ENCODE measurements at places on chromosomes 16 and 17.
A peak's percentile ranks its signal among the peaks of the same experiment; 100 is the strongest.

GRCh38 chr16:57624044-57624688 lies 4.3 kb upstream of the ADGRG1 start:
- no peak for DNase-seq

DNA sequence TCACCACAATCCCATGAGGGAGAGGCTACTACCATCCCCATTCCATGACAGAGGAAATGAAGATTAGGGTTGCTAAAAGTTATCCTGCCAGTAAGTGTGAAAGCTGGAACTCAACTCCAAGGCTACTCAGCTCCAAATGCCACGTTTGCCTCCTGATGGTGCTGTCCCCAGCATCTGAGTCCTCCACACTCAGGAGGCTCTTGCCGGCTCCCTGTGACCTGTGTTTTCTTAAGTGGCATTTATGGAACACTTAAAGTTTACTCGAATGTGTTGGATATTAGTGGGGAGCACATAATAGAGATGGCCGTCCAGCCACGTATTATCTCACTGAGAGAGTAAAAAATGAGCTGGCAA lies 267.9 kb downstream of the CBLN1 start:
- no peak for DNase-seq

DNA sequence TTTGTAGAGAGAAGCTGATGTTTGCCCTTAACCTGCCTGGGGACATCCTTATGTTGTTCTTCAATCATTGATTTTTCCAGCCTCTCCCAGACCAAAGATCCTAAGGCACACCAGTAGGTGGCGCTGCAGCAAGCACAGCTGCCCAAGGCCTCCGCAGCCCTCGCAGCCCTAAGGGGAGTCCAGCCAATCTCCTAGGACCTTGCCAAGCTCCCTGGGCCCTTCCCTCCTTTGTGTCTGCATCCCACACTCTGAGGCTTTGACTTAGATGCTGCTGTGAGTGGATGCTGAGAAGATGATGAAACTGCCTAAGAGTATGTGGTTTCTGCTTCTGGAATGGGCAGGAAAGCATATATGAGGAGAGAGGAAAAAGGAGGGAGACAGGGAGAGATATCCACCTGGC lies 47.1 kb downstream of the SPACA3 start:
- peak; percentile 44 for DNase-seq

GRCh38 chr17:59355702-59356325 lies 24.4 kb downstream of the YPEL2 start:
- DNase-seq: peak; percentile 73

- no peak for DNase-seq
These were observed 29.3 kb downstream of the FOXK2 start for GRCh38 chr17:82548681-82549303.

GRCh38 chr17:8789743-8790142 lies 9.4 kb downstream of the MFSD6L start:
- DNase-seq: no peak

DNA sequence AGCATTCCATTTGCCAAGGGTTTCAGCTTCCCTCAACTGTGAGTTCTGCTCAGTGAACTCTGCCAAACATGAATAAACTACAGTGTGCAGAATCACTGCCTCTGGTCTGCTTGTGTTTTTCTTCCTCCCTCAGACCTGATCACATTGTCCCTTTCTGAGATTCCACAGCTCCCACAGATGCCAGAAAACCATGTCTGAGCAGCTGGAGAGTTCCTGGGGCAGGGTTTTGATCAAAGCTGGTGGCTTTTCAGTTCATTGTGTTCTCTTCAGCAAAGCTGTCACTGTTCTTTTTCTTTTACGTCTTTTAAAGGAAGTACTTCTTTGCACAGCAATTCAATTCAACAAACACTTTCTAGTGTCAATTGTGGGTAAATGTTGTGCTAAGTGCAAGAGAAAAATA lies 555.8 kb downstream of the RBFOX1 start:
- peak; percentile 47 for DNase-seq

GRCh38 chr17:70479779-70480178 lies 310.4 kb downstream of the KCNJ2 start:
- no peak for DNase-seq

DNA sequence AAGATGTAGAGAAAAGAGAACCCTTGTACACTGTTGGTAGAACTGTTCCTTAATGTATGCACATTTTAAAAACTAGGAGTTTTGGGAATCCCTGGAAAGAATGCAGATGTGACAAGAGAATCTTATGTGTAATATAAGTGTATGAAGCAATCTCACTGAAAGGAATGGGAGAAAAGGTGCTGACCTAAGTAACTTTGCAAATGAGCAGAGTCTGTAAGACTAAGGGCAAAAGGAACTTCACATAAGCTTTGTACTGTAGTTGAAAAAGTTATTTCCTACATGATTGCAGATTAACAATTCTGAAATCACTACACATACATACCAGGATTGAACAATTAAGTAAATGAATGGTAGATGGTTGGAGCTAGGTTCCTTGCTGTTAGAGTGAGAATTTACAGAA lies 22.3 kb downstream of the CBLN1 start:
- no peak for DNase-seq

- DNase-seq: no peak
These were observed 93.3 kb downstream of the BRIP1 start for GRCh38 chr17:61770043-61770442.

DNA sequence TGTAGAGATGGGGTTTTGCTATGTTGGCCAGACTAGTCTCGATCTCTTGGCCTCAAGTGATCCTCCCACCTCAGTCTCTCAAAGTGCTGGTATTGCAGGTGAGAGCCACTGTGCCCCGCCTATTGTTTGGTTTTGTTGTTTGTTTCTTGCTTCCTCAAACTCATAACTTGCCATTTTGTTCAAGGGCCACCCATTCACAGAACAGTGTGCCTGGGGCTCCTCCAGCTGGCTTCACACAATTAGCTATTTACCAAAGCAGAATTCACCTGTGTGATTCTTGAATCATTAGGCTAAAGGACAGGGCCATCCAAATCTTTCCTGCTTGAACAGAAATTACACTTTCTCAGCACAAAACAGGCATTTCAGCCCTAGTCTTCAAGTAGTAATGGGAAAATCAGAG lies 7.2 kb downstream of the ABHD15 start:
- no peak for DNase-seq

GRCh38 chr16:63789603-63790002 lies 1332.3 kb downstream of the CDH11 start:
- DNase-seq: no peak

DNA sequence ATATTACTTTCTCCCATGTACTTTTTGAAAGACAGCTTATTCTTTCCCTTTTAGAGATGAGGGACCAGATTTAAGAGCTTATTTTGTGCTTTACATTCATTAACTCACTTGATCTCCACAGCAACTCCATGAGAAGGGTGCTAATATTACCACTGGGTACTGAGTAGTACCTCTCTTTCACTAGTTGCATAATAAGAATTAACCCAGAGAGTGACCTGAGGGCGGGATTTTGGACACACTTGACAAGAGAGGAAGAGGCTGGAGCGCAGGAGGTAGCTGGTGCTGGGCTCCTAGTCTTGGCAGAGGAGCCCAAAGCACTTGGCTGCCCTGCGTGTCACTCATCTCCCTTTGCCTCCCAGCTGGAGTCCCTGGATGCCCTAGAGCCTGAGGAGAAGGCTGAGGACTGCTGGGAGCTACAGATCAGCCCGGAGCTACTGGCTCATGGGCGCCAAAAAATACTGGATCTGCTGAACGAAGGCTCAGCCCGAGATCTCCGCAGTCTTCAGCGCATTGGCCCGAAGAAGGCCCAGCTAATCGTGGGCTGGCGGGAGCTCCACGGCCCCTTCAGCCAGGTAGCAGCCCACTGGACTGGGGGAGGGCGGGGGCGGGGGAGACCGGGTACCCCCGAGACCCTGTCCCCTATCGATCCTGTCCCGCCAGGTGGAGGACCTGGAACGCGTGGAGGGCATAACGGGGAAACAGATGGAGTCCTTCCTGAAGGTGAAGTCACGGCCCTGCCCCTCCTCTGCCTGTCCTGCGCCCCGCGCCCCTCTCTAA lies 1.7 kb upstream of the MAZ start:
- no peak for DNase-seq

DNA sequence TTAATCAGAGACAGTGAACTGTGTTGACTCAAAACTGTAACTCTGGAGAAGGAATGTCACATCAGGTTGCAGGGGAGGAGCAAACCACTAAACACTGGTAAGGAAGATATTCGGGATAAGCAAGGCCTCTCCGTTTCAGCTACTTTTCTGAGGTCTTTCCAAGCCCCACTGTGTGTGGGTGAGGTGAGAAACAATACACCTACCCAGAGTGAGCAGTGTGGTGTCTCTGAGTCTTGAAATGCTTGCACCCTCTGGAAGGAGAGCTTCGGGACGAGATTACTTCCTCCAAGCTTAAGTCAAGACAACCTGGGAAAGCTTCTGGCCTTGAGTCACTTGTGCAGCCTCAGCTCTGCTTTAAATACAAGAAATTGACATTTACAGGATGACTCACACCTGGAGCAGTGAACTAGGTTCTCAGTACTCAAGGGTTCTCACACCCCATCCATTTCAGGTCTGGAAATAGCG lies 2.5 kb upstream of the MAP3K14 start:
- no peak for DNase-seq

DNA sequence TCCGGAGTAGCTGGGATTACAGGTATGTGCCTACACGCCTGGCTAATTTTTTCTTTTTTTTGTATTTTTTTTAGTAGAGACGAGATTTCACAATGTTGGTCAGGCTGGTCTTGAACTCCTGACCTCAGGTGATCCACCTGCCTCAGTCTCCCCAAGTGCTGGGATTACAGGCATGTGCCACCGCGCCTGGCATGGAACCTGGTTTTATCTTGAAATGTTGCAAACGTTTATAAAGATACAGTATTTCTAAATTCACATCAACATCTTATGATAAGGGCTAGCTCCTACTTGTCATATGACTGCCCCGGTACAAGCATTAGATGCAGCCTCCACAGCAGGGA lies 1.5 kb upstream of the IST1 start:
- no peak for DNase-seq

DNA sequence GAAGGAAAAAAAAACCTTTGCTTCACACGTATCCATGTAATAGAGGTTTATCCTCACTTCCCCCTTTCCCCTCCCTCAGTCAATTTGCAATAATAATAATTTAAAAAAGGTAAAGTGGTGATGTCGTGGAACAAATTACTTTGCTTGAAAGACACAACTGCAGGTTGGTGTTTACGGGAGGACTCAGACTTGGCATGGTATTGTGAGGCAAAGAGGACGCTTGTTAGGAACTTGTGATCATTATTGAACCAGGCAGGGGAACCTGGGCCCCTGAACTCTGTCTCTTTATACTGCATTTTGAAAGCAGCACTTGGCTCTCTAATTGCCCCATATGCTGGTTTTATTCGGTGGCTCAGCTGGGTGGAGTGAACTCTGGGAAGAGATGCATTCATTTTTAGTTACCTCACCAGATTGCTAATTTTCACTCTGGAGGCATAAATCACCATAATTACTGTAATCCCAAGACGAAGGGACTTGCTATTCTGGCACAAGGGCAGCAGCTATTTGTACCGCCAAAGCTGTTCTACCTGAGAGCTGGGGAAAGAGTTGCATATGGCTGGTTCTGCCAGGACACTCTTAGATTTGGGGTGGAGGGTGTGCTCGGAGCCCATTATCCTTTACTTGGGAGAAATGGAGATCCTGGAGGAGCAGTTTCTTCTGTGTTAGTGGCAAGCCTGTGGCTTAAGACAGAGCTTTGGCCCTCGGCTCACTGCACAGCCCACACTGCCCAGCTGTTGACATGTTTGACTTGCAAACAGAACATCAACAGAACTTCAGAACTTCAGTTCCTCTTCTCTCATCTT lies 5.7 kb upstream of the DHX8 start:
- no peak for DNase-seq

DNA sequence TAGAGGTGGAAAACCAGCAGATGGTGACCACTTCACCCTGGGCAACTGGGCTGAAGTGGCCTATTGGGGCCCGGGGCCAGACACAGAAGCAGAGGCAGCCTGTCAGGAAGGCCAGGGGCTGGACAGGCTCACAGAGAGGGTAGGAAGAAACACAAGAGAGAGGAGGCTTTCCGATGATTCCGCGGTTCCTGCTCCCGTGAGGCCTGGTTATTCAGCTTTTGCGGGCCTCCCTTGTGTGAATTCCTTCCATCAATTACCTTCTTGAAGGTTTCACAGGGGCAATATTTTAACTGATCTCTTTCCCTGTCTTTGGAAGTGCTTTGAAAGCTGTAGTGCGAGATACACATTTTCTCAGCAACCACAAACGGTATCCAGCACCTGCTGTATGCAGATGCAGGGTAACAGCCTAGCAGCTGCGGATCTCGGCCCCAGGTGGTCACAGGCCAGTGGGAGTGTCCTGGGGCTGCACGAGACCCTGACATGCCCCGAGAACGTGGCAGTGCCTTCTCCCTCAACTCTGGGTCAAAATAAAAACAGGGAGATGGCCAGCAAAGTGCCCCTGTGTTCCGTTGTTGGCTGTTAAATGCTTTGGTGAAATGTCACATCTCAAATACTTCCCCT lies 11.6 kb upstream of the CMIP start:
- no peak for DNase-seq

DNA sequence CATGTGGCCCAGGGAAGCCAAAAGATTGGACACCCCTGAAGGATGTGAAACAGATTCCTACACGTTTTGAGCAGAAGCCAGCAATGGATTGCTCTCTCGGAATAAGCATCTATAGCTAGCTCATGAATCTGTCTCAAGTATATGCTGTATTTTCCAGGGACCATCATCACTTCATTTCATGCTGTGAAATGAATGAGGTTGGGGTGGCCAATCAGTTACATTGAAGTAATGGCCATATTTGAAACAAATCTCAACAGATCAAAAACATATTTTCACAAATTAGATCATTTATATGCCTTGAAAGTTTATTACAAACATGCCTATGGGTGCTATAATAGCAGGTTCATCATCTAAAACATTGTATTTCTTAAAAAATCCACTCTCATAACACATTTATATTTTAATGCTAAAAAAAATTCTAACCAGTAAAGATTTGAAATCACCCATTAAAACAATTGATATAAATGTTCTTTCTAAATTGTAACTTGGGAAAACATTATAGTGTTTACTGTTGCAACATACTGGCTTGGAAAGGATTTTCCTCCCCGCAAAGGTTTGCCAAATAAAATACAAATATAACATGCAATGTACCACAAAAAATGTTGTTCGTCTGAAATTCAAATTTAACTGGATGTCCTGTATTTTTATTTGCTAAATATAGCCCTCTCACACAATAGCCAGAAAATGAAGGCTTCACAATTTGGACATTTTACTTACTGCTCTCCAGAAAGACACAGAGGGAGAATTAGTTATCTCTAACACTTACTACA lies 743.6 kb downstream of the KCNJ2 start:
- DNase-seq: no peak

DNA sequence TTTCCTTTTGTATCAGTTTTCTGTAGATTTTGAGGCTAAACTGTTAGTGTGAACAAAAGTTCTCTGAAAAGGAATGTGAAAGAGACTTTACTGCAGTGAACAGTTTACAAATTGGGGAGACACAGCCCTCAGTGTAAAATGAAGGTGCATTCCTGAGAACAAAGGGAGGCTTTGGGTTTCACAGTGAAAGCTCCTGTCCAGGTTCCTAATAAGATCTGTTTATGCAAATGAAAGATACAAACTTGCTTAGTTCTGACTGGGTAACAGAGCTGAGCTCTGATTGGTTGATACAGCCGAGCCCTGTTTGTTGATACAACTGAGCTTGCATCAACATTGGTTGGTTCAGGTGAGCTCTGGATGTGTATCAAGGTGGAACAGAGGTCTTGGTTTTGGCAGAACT lies 8.3 kb upstream of the CDRT15 start:
- no peak for DNase-seq
